Mucosa of gallbladder (tissue), 1 donor: ENCODE measurements at places on chromosomes 5 and 9. TPM values are rescaled to one million over a fixed set of nuclear protein-coding genes. Genes with fewer than 3 reads are reported as not detected.
A peak's percentile ranks its signal among the peaks of the same experiment; 100 is the strongest.

DNA sequence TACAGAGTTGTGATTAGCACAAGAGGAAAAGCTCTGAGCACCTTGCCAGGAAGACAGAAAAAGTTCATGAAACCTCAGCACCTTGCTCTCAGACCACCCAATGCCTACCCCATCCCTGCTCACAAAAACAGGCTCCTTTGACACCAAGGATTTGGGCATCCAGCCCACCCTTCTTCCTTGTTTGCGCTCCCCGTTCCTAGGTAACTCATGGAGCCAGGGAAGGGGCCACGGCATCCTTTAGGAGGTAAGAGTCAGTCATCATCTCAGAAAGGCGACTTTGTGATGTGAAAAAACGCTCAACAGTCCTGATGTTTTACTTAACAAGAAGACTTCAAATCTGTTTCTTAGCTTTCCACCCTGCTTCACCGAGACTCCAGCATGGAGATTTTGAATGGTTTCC is 29.5 kb downstream of the SH3PXD2B start:
- no peak for DNase-seq

DNA sequence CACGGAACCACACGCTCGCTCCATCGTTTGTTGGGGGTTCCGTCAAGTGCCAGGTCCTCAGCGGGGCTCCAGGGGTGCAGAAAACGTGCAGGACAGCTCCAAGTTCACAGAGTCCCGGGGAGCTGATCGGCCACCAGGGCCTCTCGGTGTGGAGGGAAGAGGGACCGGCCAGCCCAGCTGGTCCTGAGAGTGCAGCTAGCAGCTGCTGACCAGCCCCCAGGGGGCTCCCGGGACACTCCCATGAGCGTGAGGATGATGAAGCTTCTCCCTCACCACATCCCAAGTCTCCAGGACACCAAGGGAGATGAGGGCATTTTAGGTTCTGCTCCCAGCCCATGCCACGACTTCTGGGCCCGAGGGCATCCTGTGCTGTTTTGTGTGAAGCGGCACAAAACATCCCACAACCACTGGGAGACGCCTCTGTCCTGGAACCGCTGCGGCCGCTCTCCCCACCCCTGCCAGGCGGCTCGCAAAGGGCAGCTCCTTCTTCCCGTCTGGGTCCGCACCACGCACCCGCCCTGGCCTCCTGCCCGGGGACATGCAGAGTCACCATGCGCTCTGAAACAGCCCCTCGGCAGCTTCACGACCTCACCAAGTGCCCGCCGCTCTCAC is 67.5 kb upstream of the IRX4 start:
- no peak for DNase-seq

The TAF11L5 gene
- not detected for total RNA-seq

GRCh38 chr5:79173626-79174025 is 62.0 kb downstream of the BHMT start:
- DNase-seq, result no peak

The ST6GALNAC4 gene
- total RNA-seq, result 42.1 TPM

DNA sequence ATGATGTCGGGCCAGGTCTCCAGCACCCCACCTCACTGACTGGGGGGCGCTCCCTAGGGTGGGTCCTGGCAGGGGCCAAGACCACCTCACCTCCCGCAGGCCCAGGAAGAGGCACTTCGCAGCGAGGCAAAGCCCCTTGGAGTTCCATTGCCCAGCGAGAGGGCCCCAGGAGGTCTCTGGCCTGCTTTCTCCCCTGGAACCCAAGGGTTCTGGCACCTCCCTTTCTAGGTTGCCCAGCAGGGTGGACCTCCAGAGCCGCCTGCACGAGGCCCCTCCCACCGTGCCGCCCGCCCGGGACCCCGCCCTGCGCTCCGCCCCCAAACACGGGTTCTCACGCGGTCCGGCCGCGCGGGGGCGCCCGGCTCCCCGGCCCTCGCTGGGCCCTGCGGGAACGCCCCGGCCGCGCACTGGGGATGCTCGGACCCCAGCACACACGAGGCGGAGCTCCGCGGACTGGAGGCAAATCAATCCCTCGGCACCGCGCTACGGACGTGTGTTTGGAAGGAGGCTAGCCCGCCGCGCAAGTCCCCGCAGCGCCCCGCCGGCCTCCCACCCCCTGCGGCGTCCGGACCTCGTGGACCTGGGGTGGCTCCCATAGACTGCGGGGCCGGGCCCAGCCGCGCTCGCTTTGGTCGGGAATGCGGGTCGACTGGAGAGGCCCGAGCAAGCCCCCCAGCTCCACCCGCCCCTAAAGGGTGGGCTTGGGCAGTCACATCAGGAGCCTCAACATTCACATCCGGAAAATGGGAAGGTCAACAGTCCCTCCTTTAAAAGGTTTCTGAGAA is 99.5 kb upstream of the LMX1B start:
- peak; percentile 48 for DNase-seq

DNA sequence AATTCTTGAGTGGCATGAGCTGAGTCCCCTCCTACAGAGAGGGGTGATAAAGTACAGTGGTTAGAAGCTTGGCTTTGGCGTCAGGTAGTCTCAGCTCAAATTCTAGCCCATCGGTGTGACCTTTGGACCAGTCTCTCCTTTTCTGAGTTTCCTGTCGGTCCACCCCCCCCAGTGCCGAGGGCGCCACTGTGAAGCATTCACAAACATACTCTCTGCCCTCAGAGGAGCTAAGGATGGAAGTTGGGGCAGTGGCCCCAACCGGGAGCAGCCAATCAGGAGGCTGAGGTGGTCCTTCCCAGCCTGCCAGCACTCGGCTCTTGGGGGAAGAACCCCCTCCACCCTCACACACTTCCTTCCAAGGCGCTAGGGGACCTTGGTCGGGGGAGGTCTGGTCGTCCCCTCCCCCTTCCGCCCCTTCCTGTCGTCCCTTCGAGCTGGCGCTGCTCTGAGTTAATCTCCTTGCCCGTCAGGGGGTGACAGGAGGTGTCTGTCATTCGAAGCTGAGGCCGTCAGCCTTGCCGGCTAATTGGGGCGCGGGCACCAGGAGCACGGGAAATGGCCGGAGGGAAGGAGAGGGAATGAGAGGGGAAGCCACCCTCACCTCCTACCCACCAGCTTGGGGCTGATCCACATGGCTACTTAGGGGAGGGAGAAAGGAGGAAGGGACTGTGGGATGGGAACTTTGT is 53.0 kb downstream of the CXXC5 start:
- DNase-seq, result no peak

The RIMOC1 gene
- 25.4 TPM for total RNA-seq

The CEP78 gene
- total RNA-seq, result 13.7 TPM

- DNase-seq, result no peak
These were observed 19.8 kb upstream of the KCNV2 start for GRCh38 chr9:2697492-2697891.

DNA sequence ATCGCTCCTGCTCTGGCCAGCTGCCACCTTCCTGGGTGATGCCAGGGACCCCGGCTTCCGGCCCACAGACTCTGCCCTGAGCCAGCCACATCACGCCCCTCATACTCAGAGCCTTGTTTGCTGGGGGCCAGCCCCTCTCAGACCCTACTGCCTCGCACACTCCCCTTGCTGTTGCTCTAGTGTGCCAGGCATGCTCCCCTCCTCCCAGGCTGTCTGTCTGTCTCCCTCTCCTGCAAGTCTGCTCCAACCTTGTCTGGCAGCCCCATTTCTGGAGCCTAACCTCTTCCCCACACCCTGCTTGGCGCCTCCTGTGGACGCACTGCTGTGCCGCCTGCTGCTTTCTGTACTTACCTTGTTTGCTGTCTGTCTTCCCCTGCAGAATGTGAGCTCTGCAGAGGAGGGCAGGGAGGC is 184.7 kb downstream of the HSPA4 start:
- DNase-seq, result no peak

GRCh38 chr9:133238851-133239532 is 29.9 kb upstream of the OBP2B start:
- DNase-seq, result peak; percentile 63

The HARS2 gene
- 30.5 TPM for total RNA-seq

DNA sequence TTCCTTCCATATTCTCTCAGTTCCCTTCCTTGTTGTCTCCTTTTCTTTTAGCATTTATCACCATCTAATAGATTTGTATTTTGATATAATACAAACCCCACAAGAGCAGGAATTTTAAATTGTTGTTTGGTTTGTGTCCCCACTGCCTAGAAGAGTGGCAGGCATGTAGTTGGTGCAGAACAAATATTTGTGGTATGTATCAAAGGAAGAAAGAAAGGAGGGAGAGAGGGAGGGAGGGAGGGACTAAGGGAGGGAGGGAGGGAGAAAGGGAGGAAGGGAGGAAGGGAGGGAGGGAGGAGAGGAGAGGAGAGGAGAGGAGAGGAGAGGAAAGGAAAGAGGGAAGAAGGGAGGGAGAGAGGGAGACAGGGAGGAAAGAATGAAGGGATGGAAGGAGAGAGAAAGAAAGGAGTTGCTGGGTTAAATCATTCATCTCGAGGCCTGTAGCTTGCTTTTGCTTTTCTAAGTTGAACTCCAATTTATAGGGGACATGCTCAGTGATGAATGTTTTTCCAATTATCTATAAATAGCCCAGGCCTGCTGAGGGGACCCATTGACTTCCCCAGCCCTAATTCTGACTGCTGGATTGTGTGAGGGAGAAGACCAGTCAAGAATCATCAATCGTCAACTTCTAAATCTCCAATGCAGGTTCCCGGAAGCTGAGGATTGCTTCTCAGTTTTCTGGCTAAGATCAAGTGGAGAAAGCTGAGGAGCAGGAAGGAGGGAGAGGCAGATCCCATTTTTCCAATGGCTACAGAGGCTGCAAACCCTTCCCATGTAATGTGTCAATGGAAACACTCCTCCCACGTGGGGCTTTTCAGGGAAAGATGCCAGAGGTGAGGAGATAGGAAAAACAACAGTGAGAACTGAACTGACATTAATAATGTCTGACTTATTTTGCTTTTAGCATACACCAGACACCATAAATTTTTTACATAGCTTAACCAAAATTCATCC is 320.7 kb downstream of the ASTN2 start:
- DNase-seq, result no peak

The FGF10 gene
- 3.5 TPM for total RNA-seq

The PCA3 gene
- not detected for total RNA-seq

The PRRX2 gene
- 1.5 TPM for total RNA-seq

- no peak for DNase-seq
These were observed 675 bp upstream of the SPAAR start for GRCh38 chr9:35908504-35909125.

DNA sequence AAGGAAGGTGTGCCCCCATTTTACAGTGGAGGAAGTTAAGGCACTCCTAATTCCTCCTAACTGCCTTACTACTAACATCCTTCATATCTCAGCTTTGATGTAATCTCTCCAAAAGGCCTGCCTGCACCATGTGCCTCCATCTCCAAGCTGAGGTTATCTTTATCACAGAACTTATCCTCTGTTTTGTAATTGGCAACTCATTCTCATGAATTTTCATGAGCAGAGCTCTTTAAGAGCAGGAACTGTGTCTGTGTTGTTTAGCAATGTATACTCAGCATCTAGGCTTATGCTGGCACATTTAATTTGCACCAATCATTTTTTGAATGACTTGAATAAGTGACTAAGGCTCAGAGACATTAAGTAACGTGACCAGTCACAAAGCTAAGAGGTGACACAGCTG is 147.9 kb upstream of the VLDLR start:
- DNase-seq, result no peak

DNA sequence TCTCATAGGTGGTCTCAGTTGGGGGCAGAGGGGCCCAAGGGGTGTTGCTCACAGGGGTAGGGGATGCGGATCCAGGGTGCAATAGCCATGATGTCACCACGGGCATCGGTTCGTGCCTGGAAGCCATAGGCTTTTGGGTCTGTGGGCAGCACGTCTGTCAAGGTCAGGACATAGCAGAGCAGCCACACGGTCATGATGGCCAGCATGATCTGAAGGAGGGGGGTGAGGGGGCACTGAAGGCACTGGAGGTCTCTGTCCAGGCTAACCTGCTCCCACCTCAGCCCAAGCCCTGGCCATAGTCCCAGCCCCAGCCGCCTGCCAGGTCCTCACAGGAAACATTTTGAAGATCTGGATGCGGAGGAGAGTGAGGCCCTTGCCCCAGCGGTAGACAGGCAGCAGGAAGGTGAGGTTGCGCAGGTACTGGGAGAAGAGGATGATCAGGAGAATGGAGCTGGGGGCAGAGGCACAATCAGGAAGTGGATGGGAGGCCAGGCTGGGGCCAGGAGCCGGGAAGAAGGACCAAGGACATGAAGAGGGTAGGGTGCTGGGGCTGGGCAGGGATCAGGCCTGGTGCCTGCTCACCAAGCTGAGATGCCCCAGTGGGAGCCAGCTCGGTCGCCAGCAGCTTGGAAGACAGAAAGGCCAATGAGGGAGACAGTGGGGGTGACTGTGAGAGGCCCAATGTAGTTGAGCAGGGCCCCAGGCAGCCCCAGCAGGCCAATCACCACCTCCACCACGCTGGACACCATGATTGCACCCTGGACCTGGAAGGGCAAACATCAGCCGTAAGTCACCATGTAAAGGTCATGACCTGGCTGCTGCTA is 3.3 kb downstream of the SLC23A1 start:
- no peak for DNase-seq

- DNase-seq, result peak; percentile 56
These were observed 18.1 kb downstream of the VAV2 start for GRCh38 chr9:133973791-133974630.

DNA sequence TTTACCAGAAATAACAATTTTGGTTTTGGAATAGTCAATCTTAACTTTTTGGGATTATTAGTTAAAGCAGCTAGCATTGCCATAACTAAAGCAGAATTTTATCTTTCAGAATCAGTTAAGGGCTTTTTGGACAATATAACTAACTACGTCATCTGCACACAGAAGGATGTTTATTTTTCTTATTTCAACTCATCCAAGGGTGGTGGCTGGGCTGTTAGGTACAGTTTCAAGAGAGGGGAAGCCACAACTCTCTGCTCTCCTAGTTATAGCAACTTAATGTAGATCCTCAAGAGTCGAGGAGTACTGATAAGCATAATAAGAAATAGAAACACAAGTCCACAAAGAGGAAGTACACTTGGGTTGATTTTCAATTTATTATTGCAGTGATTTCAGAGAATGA is 65.6 kb downstream of the ANKRD55 start:
- no peak for DNase-seq

DNA sequence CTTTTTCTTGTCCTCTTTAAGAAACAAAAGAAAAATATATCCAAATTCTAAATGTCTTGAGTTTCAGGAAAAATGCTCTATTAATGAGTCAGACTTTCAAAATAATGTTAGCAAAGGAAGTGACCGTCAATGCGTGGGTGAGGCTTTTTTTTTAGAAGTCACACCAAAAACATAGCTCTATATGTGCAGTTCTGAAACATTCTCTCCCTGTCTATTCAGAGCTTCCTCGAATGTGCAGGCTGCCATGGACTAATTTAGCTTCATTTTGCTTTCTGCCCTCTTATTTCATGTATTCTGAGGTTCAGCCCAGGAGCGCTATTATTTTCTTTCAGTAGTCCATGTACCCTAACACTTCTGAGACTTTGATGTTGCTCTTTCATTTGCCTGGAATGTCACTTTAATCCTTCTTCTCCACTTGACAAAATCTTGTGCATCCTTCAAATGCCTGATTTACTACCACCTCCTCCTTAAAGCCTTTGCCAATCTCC is 72.5 kb upstream of the RASA1 start:
- no peak for DNase-seq

- no peak for DNase-seq
These were observed 2.0 kb downstream of the PROP1 start for GRCh38 chr5:177994063-177994462.

DNA sequence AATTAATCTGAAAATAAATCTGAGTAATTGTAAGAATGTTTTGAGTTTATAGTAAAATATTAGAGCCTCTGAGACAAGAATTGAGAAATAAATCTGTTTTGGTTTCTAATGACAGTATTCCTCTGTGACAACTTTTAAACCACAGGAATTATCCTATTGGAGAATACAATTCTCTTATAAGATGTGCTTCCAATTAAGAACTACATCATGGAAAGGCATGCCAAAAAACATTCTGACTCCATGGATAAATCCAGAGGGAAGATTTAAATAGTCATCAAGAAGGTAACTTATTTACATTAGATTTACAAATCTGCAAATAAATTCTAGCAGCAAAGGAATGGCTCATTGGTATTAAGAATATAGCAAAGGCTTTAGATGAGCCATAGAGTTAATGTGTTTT is 178.3 kb upstream of the ACOT12 start:
- DNase-seq, result no peak
